ENCODE measurements at places on chromosomes 5 and 9.
A peak's percentile ranks its signal among the peaks of the same experiment; 100 is the strongest.

- no peak for DNase-seq
Observed at GRCh38 chr9:91451431-91452270, 28.0 kb upstream of the NFIL3 start.

DNA sequence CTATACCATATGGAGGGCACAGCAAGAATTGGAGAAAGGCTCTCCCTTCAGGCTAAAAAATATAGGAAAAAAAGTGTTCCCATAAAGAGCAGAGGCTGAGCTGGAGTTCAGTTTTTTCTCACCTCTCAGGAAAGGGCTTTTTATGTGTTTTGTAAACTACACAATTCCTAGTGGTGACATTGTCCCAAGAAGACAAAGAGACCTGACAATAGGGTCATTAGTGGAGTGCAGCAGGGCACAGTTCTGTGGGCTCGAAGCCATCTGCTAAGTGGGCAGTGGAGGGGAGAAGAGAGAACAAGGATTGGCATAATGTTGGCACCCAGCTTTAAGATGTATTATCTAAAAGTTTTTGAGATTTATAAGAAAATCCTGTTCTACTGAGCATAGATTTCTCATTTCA lies 162.5 kb downstream of the HCN1 start:
- no peak for DNase-seq

DNA sequence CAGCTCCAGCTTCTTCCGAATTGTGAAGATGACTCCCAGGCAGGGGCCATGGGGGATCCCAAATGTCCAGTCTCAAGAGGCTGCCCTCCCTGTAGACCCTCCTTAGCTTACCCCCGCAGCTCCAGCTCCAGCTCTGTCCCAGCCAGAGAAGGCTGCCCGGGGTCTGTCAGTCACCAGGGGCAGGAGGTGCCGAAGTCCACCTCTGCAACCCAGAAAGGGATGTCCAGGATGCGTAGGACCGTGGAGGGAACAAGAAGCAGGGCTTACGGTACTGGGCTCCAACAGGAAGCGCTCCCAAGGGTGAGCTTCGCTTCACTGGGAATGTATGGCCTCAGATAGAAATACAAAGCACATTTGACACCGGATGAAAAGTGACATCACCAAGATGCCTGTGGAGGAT lies 6.0 kb downstream of the IPPK start:
- no peak for DNase-seq

DNA sequence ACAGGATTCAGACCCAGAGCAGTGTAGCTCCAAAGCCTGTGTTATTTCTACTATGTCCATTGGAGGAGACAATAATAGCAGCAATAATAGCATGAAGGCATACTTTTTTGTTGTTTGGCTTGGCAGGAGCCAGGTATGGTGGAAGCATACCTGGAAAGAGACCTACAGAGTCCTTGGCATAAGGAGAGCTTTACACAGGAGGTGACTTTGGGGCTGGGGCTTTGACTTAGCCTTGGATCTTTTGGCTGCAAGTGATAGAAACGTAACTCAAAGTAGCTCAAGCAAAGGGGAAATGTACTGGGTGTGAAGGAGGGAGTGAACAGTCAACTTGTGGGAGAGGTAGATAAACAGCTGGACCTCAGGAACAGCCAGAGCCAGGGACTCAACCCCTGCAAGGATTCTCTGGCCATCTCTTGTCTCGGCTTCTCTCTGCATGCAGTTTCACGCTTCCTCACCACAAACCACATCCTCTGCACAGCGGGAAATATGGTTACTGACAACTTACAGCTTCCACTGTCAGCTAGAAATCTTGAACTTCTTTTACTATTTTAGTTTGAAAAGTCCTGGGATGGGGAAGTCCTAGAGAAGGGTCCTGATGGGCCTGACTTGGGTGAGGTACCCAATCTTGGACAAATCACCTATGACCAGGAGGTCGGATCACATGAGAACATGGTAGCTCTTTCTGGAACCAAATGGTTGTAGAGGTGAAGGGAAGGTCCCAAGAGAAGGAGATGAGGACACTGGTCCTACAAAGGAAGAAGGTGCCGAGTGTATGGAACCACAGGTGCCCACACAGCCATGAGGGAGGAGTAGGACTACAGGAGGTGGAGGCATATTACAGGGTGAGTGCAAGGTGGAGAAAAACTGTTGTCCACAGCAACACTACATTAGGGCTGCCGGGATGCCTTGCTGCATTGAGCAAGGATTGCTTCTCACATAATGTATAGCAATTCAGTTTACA lies 47.0 kb upstream of the TGFBR1 start:
- peak; percentile 47 for DNase-seq

GRCh38 chr5:88722546-88723073 lies 160.4 kb downstream of the MEF2C start:
- no peak for DNase-seq

- no peak for DNase-seq
Observed at GRCh38 chr9:137136881-137137607, 1.9 kb upstream of the GRIN1 start.

GRCh38 chr5:5658226-5658625 lies 235.7 kb downstream of the ICE1 start:
- DNase-seq, result no peak

- DNase-seq, result peak; percentile 32
Observed at GRCh38 chr5:155943516-155944407, 383.2 kb upstream of the SGCD start.

GRCh38 chr9:4422495-4422894 lies 67.8 kb upstream of the SLC1A1 start:
- no peak for DNase-seq

DNA sequence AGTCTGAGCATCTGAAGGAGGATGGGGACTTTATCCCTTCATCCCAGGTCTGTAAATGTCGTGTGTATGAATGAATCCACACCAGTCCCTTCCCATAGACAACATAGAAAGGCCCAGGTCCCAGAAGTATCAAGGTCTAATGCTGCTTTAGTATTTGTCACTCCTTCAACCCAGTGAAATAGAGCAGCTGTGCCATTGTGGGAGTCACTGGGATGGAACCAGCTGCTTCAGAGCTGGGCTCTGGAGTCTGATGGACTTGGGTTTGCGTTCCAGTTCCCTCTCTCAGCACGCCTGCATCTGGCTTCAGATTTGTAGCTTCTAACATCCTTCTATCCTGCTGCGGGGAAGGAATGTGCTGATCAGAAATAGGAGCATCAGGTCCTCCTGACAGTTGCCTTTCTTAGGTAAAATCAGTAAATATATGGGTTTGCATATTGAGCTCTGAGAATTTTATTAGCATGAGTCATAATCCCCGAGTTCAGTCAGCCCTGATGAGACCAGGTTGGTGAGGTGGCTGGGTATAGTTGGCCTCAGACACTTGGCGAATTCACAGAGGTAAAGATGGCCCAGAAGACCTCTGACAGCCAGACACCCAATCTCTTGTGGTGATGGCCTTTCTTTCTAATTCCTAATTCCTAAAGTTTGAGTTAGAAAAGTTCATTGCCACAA lies 10.1 kb downstream of the ACO1 start:
- no peak for DNase-seq

DNA sequence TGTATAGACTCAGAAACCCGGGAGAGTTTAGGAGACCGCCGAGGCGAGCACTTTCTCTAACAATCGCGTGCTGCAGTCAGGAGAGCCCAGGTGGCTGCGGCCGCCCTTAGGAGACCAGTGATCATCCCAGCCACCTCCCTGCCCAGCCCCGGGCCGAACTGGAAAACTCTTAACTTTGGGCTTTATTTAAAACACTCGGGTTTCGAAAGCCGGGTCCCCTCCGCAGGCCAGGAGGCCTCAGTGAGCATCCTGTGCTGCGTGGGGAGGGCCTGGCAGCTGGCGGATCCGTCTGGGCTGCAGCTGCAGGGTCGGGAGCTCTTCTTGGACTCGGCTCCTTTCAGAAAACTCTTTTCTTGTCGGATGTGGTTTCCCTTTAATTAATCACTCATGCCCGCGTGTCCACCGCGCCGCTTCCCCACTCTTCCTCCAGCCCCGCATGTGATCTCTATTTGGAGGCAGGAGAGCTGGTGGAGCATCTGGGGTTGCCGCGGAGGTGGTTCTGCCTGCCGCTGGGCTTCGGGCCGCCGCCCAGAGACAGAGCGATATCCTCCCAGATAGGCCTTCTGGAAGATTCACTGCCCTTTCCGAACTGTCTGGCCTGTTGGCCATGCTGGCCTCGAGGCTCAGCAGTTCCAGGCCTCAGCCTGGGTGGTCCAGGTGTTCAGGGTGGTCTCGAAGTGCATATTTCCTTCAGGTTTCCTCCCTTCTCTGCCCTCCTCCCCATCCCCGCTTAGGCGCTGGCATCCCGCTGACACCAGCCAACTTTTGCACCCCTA lies 59.5 kb downstream of the TMEM174 start:
- DNase-seq, result no peak

- no peak for DNase-seq
Observed at GRCh38 chr5:146516151-146516475, at the start of gene GPR151. GPR151 (minus strand) TSS chr5:146516190; CDS start chr5:146516113, 77 bp downstream.

- DNase-seq, result no peak
Observed at GRCh38 chr5:32690153-32690552, 21.0 kb upstream of the NPR3 start.

GRCh38 chr5:160298189-160298588 lies 14.2 kb downstream of the CCNJL start:
- DNase-seq, result no peak

- DNase-seq, result no peak
Observed at GRCh38 chr9:137588311-137588710, 2.0 kb downstream of the ZMYND19 start.

DNA sequence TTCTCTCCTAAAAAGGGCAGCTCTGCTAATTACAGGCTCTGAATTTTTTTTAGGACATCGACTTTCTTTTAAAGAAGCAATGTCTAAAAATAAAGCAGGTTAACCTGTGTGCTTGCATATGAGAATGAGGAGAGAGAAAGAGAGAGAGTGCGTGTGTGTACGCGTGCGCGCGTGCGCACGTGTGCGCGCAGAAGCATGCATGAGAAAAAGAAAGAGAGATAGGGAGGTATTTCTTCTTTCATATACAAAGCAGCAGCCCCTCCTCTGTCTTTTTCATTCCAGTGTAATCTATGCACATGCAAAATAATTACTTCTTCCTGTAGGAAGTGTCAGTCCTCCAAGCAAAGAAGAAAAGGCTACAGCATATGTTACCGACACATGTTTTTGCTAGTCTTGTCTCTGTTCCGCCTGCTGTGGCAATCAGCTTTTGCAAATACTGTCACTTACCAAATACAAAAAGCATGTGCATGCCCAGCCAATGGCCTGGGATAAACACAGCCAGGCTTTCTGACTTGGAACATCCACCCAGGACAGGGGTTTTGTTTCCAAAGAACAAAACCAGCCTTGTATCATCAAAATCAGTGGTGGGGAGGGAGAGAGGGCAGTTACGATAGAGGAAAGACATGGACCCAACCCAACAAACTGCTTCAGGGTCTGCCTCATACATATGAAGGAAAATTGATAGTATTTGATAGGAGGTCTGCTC lies 252.3 kb upstream of the SLC24A2 start:
- no peak for DNase-seq

GRCh38 chr5:64666078-64666477 lies 24.2 kb upstream of the SHISAL2B start:
- no peak for DNase-seq

All from GM13977 (cell line).